ENCODE measurements at places on chromosomes 1 and 21.

GRCh38 chr1:227396539-227397353 lies 78.5 kb upstream of the CDC42BPA start:
- peak; percentile 19 for DNase-seq

DNA sequence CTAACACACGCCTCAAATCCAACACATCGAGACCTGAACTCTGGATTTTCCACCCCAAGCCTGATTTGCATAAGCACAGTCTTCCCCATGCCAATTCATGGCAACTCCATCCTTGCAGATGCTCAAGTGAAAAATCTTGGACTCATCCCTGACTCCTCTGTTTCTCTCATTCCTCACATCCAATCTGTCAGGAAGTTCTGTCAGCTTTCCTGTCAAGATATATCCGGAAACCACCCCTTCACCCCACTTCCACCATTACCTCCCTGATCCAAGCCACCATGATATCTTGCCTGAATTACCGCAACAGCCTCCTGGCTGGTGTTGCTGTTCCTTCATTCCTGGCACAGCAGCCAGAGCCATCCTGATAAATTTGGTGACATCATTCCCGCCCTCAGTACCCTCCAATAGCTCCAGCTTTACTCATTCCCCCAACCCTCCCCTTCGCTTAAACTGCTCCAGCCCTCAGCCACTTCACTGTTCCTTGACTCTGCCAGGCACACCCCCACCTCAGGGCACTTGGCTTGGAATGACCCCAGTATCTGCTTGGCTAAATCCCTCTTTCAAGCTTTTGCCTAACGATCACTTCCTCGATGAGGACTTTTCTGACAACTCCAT lies 17.4 kb downstream of the TCEA3 start:
- no peak for DNase-seq

DNA sequence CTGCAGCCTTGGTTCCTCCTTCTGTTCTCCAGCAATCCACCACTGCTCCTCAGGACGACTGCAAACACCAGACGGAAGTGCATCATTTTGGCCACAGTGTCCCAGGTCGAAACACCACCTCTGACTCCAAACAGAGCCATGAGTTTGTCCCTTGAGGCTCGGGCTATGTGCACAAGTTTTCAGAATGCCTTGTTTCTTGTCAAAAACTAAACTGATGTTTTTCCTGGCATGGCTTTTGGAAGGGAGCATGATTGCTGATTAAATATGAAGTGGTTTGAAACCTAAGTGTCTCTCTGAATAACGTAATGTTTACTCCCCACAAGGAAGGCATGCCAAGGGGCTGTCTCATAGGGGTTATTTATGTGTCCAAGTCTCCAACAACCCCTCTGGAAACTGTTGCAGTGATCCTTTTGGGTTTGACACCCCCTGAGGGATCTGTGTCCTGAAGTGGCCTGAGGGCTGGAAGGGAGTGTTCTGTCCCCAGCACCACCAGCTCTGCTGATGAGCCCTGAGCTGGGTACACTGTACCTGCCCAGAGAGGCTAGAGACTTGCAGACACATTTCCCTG lies 132.7 kb downstream of the PLPP3 start:
- no peak for DNase-seq

DNA sequence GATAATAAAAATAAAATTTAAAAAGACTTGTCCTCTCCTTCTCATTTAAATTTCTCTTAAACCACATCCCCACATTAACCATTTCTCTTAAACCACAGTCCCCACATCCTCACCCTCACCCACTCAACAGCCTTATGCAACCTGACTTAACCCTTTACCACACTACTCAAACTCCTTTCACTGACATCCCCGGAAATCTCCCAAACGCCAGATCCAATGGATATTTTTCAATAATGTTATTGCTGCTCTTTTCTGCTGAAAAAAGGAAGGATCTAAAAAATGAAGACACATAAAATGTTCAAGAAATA lies 54.2 kb upstream of the EEIG2 start:
- DNase-seq: peak; percentile 63

DNA sequence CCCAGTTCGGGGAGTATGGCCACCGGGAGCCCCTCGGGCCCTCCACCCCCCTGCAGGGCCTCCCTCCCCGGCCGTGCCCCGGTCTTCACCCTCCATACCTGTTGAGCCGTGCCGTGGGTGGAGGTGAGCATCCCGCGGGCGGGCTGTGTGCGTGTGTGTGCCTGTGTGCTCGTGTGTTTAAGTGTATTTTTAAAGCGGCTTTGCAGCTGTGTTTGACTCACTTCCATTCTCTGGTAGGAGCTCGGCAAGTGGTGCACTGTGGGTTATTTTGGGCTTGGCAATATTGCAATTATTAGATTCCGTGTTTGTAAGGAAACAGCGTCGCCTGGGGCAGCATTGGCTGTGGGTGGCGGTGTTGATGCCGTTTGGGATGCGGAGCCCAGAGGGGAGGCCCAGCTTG lies 20.3 kb upstream of the PLCH2 start:
- no peak for DNase-seq

- DNase-seq: no peak
Observed at GRCh38 chr1:61171346-61171745, 89.0 kb downstream of the NFIA start.

Measured in KBM-7 (cell line).